Osteocyte (in vitro differentiated cells): ENCODE measurements at places on chromosomes 13 and 19. TPM values are rescaled to one million over a fixed set of nuclear protein-coding genes. Genes with fewer than 3 reads are reported as not detected.

TMC4 gene
- 2.0 and 2.7 TPM in 2 replicates for total RNA-seq

LILRB1 gene
- total RNA-seq, result not detected in 2 replicates

DNA sequence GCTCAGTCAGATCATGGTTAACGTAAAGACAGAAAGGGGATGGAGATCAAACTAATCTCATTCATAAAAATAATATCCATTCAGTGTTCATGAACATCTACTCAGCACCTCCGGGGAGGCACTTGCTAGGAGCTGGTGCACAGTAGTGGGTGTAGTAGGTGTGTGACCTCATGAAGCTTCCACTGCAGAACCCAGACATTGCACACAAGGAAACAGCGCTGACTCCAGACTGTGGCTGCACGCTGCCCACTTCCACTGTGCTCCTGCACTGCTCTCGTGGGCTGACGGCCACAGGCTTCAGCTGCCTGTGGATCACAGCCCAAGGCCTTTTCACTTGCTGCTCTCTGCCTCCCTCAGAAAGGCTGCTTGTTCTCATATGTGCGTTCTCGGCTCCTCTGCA is 214.4 kb upstream of the ZNF507 start:
- H3K4me3 ChIP-seq, result no peak overlapping the region
- H3K27me3 ChIP-seq, result no peaks in the 10 kb centered on the region
- H3K4me1 ChIP-seq, result no peaks in the 10 kb centered on the region
- H3K27ac ChIP-seq, result no peak overlapping the region
- no peak for DNase-seq

CPB2 gene
- total RNA-seq, result not detected in 2 replicates

- no peak overlapping the region for H3K27ac ChIP-seq
- H3K4me3 ChIP-seq, result no peak overlapping the region
- H3K27me3 ChIP-seq, result no peaks in the 10 kb centered on the region
- no peaks in the 10 kb centered on the region for H3K4me1 ChIP-seq
- H3K36me3 ChIP-seq, result no peaks in the 10 kb centered on the region
Observed at GRCh38 chr13:96575423-96576320, 418.6 kb downstream of the OXGR1 start.

DNA sequence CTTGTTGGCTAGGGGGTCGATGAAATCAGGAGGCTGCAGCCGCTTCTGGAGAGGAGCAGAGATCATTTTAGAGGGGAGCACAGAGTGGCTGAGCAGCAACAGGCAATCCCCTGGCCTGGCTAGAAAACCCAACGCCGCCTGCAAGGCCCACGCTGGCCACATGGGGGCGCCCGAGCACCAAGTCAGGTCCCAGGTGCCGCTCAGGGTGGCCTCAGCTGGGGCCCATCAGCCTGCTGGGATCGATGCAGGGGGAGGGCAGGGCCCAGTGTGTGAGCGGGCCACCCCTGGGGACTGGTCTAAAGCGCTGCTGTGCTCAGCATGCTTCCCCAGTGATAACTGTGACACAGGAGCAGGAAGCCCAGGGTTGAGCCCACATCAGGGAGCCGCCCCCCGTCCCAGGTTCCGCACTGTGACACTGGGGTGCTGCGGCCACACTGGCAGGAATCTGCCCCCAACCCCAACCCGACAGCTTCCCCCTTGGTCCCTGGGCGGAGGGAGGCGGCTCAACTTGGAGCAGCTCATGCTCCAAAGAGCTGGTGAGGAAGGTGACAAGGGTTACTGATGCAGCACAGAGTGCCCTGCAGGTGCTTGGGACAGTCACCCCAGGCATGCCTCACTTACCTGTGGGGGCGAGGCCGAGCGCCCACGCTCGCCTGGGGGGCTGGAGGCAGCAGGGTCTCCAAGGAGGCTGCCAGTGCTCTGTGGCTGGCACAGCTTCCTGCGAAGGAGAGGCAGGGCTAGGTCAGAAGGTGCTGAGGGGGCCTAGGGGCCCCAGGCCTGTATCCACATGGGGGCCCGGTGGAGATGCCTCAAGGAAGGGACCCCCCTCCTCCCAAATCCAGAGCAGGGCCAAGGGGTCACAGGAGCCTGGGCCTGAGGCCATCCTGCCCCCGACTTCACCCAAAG is 13.3 kb upstream of the ISYNA1 start:
- H3K27ac ChIP-seq, result no peak overlapping the region
- H3K36me3 ChIP-seq, result peaks cover 31% of the 10 kb centered on the region
- H3K27me3 ChIP-seq, result no peaks in the 10 kb centered on the region
- H3K4me1 ChIP-seq, result peaks cover 13% of the 10 kb centered on the region
- peak; percentile 96 for DNase-seq

PABPC3 gene
- 0.10 and 0.16 TPM in 2 replicates for total RNA-seq
